CD8-positive, alpha-beta memory T cell (primary cell): ENCODE measurements at places on chromosomes 4 and X. TPM values are rescaled to one million over a fixed set of nuclear protein-coding genes. Genes with fewer than 3 reads are reported as not detected.

GRCh38 chrX:14506866-14507265 is 22.5 kb upstream of the GLRA2 start:
- DNase-seq, result no peak

DNA sequence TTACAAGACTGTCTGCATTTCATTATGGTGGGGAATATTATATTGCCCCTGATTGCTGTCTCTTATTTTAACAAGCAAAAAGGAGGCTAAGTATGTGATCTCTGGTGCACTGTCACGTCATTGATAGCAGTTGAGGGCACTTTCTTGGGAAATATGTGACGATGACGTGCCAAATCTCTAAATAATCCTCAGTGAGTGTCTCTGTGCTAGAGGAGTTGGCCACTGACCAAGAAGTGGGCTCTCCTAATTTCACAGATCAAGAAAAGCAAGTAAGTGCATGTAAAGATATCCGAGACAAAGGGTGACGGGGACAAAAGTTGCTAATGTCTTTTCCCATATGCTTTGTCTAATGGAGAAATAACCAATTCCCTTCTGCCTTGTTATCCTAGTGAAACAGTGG is 487.4 kb upstream of the TENM3 start:
- no peak for DNase-seq

- no peak for DNase-seq
These were observed 22.1 kb downstream of the DGKK start for GRCh38 chrX:50448565-50448964.

GRCh38 chr4:7347981-7348380 is 86.7 kb downstream of the PSAPL1 start:
- no peak for DNase-seq

DNA sequence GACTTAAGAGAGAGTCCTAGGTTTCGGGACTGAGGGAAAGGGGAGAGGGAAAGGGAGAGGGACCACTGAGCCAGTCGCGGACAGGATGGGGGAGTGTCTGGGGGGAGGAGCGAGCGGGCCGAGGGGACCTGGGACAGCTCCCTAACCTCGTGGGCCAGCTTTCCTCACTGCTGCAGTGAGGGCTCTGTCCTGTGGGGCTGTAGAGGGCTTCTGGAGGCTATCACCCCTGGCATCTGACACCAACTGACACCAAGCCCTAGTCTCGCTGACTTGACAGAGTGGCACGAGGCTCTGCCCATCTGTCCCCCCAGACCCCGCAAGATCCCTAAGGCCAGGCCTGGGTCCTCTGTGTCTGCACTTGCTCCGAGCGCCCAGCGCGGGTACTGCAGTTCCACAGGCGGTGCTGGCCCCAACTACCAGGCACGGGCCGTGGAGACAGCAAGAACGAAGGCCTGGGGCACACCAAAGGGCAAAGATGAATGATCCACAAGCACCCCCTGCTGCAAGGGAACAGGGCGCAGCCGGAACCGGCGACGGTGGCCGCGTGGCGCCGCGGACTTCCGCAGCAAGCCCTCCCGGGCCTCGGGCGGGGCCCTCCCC is 465 bp downstream of the HAUS7 start:
- peak; percentile 7 for DNase-seq

DNA sequence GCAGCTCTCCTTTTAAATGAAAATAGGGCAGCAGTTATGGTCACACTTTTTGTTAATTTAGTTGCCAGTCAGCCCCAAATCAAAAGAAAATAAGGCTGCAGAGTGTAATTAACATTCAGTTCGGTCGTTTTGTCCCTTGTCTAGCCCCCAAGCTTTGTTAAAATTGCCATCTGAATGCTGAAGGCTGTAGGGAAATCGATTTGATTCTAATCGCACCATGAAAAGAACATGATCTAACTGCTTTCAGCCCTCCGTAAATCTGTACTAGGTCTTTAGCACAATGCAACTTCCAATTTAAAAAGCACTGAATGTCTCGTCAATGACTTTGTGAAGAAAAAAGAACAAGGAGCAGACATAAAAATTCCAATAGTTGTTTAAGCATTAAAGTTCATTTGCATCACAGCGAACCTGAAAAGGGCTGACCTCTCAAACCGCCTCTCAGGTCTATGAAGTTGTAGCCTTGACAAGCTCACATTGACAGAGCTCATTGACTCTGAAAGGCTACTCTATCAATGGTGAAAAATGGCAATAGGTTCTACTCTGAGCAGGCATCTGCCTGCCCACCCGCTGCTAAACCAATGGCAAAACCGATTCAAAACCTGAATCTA is 48.9 kb downstream of the CHIC2 start:
- DNase-seq, result no peak

- no peak for DNase-seq
These were observed 15.8 kb downstream of the SCD5 start for GRCh38 chr4:82782626-82783345.

UGT2B15 gene
- not detected for polyA plus RNA-seq

PASD1 gene
- polyA plus RNA-seq, result not detected

ALPK1 gene
- polyA plus RNA-seq, result 1.1 TPM

VEGFD gene
- not detected for polyA plus RNA-seq
